ENCODE measurements at places on chromosomes 11 and 22. TPM values are rescaled to one million over a fixed set of nuclear protein-coding genes. Genes with fewer than 3 reads are reported as not detected.
A peak's percentile ranks its signal among the peaks of the same experiment; 100 is the strongest.

GRCh38 chr22:43191831-43192230, 4.9 kb upstream of the TTLL12 start:
- no peak for DNase-seq

DNA sequence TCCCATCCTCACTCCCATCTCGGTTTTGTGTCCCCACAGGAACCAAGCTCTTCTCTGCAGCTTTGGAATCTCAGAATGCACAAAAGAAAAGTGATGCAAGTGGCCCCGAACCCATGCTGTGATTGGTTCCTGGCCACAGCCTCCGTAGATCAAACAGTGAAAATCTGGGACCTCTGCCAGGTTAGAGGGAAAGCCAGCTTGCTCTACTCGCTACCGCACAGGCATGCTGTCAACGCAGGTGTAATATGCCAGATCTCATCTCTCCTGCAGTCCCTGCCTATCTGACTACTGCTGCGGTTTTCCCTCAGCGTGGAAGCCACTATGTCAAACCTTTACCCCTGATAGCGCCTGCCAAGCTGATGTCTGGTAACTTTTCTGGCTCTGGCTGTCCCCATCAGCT, 200.5 kb upstream of the LRRC4C start:
- no peak for DNase-seq

DNA sequence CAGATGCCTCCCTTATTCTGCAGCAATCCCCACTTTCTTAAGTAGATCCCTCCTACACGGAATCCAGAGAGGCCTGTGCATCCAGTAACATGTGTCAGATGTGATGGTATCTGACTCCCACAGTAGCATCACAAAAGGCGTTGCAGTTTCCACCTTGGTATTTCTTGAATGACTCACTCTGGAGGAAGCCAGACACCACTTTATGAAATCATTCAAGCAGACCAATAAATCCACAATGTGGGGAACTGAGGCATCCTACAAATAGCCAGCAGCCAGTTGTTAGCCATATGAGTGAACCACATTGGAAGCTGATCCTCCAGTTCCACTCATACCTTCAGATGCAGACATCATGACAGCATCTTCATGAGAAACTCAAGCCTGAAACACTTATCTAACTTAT, 798.1 kb downstream of the OPCML start:
- no peak for DNase-seq

DNA sequence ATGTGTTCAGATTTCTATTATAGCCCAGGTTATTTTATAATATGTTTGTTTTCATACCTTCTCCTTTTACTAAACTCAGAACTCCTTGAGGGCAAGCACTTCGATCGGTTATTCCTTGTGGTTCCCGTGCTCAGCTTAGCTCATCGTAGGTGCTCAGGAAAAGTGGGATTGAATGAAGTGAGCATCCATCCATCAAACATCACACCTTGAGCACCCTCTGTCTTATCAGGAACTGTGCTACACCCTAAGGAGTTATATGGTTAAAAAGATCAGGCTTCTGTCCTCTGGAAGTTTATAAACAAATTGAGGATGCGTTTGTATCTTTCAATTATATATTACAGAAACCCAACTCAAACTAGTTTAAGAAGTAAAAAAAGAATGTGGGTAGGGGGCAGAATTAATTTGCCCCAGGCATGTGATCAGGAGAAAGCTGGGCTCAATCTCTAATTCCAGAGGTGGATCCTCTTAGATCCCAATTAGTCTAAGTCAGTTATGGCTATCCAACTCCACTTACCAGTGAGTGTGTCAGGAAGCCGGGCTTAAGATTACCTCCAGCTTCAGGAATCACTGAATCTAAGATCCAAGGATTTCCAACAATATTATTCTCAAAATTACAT, 59.9 kb upstream of the RRAS2 start:
- DNase-seq: no peak

GRCh38 chr22:49427941-49428340, 399.7 kb downstream of the BRD1 start:
- no peak for DNase-seq

- no peak for DNase-seq
Observed at GRCh38 chr11:63511048-63511748, 5.3 kb downstream of the LGALS12 start.

GRCh38 chr22:38315823-38316363, 1.3 kb downstream of the CSNK1E start:
- no peak for DNase-seq

DNA sequence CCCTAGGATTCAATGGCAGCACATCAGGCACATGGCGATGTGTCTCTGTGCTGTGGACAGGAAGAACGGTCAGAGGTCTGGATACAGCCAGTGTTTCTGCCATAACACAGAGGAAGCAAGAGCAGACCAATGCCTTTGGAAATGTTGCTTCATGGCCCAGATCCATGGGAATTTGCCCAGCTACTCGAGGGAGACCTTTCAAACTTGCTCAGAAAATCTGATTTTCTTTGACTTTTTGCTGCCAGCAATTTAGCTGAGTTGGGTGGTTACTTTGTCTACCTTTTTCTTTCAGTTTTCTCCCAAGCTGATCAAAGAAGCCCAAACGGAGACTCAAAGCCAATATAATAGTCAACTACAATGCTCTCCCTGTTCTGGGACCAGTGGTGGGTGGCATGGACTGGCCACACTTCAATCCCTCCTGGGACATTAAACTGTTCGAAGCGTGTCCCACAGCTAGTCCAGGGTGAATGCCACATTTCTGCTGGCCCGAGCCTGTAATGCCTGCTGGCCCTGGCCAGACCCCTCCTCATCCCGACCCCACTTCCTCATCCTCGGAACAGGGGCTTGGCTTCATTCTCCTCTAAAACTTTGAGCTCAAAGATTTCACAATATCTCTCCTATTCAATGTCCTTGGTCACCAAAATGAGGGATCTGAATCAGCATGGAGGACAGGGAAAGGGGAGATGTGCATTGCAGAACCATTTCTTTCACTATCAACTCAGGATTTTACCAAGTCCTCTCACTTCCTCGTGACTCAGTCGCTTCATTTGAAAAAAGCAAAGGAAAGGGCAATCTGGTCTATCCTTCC, 93.3 kb downstream of the ABTB2 start:
- no peak for DNase-seq

GRCh38 chr22:44181033-44181911, 547 bp downstream of the PARVG start:
- peak; percentile 78 for DNase-seq

- no peak for DNase-seq
Observed at GRCh38 chr11:43582024-43582862, 98.3 kb upstream of the HSD17B12 start.

- DNase-seq: no peak
Observed at GRCh38 chr22:25485626-25486545, 78.6 kb upstream of the GRK3 start.

GRCh38 chr11:13135385-13136271, 126.5 kb downstream of the RASSF10 start:
- no peak for DNase-seq

- DNase-seq: no peak
Observed at GRCh38 chr11:465896-466530, 15.9 kb downstream of the PTDSS2 start.

- no peak for DNase-seq
Observed at GRCh38 chr11:4991060-4991459, 3.6 kb upstream of the OR51L1 start.

DNA sequence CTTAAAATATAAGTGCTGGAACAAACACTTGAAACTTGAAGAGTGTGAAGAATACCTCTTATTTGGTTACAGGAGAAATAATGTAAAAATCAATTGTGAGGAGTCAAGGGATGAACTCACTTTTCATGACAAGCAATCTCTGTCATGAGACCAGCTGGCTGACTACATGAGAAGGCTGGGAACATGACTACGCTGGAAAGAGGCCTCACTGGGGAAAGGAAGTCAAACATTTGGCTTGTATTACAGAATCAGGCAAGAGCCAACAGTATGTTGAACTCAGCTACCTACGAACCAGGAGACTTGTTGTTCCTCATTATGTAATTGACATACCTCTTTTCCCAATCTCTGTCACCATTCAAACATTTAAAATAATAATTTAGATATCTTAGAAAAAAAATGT, 14.4 kb downstream of the DCDC1 start:
- DNase-seq: no peak

GRCh38 chr11:134046681-134047449, 22.0 kb upstream of the JAM3 start:
- DNase-seq: no peak

DNA sequence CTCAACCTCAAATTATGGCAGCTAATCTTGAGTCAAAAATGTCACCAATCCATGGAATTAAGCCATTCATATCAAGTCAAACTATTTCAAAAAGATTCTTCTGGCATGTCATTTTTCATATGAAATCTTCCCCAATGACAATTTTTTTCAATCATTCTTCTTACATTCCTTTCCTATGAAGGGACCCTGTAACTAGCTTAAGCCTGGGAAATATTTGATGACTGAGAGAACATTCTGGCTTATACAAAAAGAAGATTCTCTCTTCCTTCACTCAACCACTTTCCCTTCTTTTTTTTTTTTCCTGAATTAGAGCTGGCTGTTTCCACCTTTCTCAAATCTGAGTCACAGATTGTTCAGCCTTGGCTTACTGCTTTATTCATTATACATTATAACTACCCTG, 903.7 kb downstream of the FAM181B start:
- no peak for DNase-seq

DNA sequence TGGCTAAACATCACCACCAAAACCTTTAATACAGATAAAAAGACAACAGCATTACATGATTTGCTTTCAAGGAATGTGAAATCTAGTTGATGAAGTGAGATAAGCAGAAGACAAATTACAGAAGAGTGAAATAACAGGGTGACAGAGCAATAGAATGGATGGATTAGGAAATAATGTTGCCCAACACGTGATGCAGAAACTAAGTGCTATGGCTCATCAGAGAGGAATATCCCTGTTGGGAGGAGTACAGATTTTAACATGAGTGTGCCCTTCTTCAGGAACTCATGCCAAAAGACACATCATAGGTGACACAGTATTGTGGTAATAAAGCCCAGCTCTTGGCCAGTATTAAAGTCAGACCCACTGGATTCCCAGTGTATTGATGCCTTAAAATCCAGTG, 176.6 kb upstream of the RAG2 start:
- DNase-seq: no peak

DNA sequence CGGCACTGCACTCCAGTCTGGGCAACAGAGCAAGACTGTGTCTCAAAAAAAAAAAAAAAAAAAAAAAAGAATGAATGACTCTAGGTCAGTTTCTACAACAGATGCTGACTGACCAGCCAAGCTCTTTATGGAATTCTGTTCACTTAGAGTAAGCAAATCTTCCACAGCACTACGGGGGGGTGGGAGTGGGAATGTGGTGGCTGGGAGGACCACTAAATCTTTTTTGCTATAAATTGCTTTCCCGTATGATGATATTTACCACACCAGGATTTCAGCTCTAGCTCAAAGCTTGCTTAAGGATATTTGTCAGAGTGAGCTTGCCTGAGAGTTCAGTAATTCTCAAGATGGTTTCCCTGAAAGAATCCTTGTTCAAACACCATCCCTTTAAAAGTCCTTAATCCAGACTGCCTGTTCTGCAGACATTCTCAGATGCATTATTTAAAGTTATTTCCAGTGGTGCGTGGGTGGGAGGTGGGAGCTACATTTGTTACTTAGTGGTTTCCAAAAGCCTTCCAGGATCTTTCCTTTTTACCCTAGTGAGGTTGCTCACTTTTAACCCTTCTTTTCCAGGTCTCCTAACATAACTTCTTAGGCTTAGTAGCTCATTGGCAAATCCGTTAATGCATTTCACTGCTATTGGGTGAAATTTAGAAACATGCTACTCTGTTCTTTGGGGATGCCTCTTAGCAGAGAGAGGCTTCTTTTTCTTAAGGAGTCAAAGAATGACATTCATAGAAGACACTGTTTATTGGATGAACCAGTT, 65.9 kb downstream of the UBASH3B start:
- no peak for DNase-seq

DNA sequence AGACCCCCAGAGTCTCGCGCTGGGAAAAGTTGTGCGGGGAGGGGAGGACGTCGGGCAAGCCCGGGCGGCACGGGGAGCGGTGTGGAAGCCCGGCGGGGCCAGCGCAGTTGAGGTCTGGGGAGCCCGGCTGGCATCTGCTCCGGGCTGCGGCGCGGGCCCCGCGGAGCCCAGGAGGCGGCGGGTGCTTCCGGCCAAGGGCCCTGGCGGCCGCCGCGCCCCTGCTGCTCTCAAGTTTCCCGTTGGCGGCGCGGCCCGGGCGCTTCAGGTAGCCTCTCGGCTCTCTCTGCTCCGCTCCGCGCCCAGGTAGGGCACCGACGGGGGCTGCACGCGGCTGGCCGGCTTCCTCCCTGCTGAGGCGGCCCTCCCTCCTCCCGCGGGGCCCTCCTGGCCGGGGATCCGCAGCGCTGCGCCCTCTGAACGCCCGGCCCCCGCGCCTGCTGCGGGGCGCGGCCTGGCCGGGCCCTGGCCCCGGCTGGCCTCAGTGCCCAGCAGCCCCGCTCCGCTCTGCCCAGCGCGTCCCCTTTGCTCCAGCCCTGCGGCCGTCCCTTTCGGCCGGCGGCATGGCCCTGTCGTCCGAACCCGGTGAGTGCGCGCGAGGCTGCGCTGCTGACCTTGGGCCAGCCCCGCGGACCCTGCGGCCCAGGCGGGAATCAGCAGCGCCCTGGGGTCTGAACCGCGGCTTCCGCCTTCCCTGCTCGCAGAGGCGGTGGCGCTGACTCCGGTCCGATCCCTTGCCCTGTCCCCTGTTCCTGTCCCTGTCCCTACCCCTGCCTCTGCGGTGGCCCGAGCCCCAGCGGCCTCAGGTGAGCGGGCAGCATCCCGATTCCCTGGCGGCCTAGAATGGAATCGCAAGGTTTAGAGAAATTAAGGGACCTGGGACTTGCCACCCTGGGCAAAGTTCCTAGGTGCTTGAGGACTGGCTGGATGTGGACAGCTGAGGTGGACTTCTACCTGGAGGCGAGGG, 4.3 kb upstream of the AMPD3 start:
- peak; percentile 79 for DNase-seq

DNA sequence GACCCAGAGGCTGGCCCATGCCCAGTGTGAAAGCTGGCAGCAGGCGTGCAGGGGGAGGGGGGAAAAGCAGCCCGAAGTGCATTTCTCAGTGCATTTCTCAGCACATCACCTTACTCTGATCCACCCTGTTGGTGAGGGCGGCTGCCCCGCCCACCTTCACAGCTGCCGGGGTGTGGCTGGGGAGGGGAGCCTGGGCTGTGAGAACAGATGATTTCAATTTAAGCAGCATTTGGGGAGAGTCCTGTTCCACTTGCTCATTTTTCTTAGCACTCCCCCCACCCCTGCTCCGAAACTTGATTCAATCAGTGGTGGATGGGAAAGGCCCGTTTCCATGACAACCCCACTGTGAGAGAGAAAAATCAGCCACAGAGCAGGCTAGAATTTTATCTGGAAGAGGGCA, 84.8 kb downstream of the SNX19 start:
- no peak for DNase-seq

MIOX gene
- total RNA-seq: not detected

VSIG2 gene
- 78.6 TPM for total RNA-seq

RFPL3 gene
- not detected for total RNA-seq

KDM4E gene
- not detected for total RNA-seq

UBQLN3 gene
- total RNA-seq: not detected

RCOR2 gene
- total RNA-seq: 1.6 TPM

KRTAP5-7 gene
- 0.27 TPM for total RNA-seq

CCDC188 gene
- 0.41 TPM for total RNA-seq

All from mucosa of descending colon (tissue), 3 donors.